Right lung (tissue), 10 donors: ENCODE measurements at places on chromosomes 1 and 21. TPM values are rescaled to one million over a fixed set of nuclear protein-coding genes. Genes with fewer than 3 reads are reported as not detected.

RORC gene
- polyA plus RNA-seq, result 10.7 TPM

BRINP3 gene
- 13.5 TPM for polyA plus RNA-seq

CFHR3 gene
- polyA plus RNA-seq, result 1.1 TPM

ILDR2 gene
- 0.50 TPM for polyA plus RNA-seq

- DNase-seq, result no peak
These were observed 3.6 kb downstream of the SDF4 start for GRCh38 chr1:1228187-1228586.

DNA sequence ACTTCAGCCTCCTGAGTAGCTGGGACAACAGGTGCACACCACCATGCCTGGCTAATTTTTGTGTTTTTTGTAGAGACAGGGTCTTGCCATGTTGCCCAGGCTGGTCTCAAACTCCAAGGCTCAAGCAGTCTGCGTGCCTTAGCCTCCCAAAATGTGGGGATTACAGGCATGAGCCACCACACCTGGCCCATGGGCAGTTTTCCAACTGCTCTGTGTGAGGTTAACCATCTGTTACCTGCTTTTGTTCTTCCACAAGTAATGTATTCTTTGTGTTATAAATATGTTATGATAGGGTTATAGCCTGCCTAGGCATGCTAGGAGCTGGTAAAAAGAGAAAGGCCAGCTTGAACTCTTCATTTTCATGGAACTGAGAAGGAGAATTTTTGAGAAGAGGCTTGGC, 30.7 kb downstream of the TUFT1 start:
- no peak for DNase-seq
